ENCODE measurements at places on chromosomes 3 and 15.

GRCh38 chr15:89768071-89768500 is 8.0 kb upstream of the MESP2 start:
- no peak for DNase-seq

DNA sequence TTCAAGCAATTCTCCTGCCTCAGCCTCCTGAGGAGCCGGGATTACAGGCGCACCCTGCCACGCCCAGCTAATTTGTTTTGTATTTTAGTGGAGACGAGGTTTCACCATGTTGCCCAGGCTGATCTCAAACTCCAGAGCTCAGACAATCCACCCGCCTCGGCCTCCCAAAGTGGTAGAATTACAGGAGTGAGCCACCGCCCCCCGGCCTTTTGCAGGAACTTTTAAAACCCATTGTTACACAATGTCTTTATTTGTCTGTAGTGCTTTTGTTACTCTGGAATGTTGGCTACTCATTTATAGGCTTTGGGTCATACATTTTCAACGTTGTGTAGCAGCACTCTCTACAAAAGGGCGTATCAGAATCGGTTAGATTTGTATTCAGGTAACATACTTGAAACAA is 499.1 kb downstream of the ROBO2 start:
- DNase-seq, result no peak

DNA sequence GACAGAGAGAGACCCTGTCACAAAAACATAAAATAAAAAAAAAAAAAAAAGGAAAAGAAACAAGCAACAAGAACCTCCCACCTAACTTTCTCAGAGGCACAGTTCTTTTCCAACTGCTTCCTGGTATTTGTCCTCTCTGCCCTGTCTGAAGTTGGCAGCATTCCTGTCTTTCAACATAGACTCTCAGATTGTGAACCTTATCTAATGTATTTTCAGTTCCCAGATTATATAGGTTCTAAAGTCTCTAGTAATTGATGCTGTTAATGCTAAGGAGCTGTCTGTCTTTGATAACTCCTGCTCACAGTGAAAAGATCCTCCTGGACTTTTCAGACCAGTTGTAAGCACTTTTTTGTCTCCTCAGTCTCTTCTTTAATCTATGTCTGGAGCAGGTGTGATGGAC is 199.5 kb upstream of the P2RY1 start:
- no peak for DNase-seq

- DNase-seq, result no peak
These were observed 73.1 kb downstream of the ATP2B2 start for GRCh38 chr3:10432156-10432845.

- DNase-seq, result no peak
These were observed 210.8 kb downstream of the CHST2 start for GRCh38 chr3:143330296-143330868.

- no peak for DNase-seq
These were observed 140.0 kb downstream of the SNRK start for GRCh38 chr3:43426388-43426787.
